ENCODE measurements at places on chromosomes 4 and X.
A peak's percentile ranks its signal among the peaks of the same experiment; 100 is the strongest.

DNA sequence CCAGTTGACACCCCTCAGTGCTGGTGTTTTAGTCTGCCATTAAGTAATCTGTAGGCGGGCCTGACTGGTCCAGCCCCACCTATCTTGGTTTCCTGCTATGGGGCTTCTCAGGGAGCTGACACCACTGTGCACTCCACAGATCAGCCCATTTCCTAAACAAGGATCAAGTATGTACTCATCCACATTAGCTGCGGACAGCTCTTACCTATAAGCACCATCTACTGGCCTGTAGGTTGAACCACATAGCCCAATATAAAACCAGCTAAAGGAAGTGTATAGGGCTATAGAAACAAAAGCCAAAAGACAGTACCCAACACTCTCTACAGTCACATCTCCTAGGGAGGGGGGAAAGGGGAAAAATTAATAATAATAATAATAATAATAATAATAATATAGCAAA, 353.5 kb upstream of the CXorf51B start:
- DNase-seq = no peak

GRCh38 chr4:158929939-158930638, 161.3 kb downstream of the FNIP2 start:
- DNase-seq = no peak

DNA sequence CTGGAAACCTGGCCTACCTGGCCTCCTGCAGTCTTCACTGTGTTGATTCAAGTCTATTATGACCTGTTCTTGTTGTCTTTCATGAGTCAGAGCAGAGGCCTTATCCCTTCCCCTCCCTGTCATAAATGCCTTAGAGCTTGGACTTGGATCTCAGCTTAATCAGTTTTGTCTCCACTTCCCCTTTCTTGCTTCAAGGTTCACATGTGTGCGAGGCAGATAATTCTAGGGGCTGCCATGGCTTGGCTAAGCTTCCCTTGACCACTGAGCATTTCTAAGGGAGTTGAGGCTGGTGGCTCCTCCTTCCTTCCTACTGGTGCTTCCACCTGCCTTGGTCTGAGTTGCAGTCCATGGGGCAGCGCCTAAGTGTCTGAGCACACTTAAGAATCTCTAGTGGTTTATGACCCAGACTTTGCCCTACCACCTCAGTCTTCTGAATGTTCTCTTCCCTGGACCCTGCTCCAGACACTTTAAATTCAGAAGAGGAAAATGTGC, 1.7 kb upstream of the HEPH start:
- no peak for DNase-seq

GRCh38 chrX:1835056-1835455, 220.2 kb downstream of the ASMT start:
- no peak for DNase-seq

- DNase-seq = no peak
Observed at GRCh38 chr4:153274967-153275366, 69.5 kb upstream of the MND1 start.

DNA sequence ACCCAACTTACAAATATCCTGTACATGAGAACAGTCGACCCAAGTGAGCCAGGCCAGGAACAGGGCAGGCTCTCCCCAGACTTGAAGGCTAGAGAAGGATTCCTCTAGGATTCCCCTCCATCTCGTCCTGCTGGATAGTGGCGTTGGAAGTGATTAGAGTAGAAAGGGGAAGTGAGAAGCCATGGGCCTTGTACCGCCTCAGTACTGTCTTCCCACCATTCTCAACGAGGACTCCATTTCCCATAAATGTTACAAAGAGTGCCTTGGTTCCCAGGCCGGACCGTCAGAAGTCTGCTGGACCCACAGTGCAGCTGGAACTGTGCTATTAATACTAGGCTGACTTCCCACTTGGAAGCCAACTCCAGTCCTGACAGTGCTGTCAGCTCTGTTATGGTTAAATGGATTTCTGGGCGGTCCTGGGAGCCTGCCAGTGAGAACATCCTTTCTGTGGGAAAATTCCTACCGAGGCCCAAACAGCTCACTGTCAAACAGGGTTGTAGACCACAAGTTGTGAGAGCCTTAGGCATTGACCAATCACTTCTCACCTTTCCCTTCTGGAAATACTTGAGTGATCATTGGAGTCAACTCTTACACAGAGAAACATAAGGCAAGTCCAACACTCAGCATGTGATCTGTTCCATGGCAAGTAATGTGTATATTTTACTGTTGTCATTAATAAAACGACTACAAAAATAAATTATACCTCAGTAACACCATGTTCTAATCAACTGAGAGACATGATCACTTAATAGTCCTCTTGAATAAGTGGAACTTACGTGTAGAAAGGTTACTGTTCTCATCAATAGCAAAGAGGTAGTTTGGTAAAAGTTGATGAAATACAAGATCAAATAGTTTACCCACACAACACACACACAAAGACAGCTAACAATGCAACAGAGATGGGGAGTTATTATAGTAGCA, 58.4 kb downstream of the AMELX start:
- DNase-seq = no peak

DNA sequence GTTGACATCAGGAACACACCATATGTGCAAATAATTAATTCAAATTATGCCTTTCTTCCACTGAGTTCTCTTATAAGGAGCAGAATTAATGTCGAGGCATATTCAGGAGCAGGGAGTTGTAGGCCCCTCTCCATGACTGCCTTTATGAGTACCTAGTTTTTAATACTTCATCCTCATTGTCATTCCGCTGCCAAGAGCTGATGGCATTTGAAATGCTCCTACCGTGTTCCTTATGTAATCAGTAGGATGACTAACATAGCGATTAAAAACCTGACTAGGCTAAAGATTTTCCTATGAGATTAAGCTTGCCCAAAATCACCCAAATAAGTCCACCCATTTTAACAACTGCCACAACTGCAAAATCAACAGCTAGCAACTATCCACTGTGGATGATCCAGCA, 220.6 kb downstream of the DHX15 start:
- no peak for DNase-seq

- no peak for DNase-seq
Observed at GRCh38 chrX:43840265-43840664, 42.0 kb downstream of the MAOB start.

GRCh38 chr4:88291003-88291402, 6.6 kb upstream of the PPM1K start:
- no peak for DNase-seq

DNA sequence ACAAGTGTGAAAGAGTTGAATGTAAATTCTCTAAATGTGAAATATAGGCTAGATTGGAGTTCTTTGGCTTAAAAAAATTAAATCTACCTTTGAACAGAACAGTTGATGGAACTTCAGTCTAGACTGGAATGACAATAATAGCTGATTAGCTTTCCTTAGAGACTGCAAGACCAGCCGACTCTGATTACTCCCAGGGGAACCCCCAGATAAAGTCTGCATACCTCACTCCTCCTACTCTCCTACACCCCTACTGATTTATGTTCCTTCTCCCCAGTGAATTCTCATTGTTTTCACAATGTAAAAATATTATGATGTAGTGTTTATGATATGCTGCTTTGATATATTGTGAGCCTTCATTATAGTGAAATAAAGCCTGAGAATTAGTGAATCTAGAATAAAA, 241.3 kb downstream of the CFAP299 start:
- no peak for DNase-seq

GRCh38 chr4:95957054-95957453, 117.2 kb downstream of the PDHA2 start:
- no peak for DNase-seq

DNA sequence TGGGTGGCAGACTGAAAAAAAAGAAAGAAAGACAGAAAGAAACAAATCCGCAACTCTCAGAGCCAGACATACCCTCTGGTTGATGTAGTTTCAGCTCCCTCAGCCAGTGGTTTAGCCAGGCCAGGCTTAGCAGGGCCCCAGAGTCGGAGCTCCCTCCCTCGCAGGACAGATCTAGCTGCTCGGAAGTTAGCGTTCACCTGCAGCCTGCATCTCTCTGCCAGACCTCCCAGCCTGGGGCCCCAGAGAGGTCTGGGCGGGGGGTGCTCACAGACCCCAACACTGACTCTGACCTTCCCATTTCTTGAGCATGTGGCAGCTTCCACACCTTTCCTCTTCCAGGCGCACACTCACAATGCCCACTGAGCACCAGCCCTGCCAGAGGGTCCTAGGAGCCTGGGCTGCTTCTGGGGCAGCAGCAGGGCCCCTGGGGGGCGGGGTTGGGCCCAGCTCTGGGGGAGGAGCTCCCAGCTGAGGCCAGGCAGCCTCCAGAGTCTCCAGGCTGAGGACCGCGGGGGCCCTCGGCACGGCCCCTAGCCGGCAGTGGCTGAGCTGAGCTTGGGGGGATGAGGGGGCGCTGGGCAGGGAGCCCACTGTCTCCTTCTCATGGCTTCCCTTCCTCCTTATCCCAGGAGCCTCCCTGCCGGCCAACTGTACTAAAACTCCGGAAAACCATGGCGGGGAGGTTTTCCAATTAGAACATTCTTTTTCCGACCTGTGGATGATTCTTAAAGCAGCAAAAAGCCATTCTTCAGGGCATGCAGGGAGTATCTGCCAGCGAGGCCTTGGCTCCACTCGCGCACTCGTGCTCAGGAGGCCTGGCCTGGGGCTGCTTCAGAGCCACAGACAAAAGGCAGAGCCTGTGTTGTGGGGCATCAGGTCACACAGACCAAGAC, 4.6 kb upstream of the ZNF185 start:
- DNase-seq = no peak

- no peak for DNase-seq
Observed at GRCh38 chr4:8439914-8440491, 520 bp downstream of the ACOX3 start.

GRCh38 chr4:121375262-121375661, 5.6 kb downstream of the QRFPR start:
- no peak for DNase-seq

- DNase-seq = no peak
Observed at GRCh38 chrX:152861116-152861515, 30.3 kb downstream of the NSDHL start.

GRCh38 chrX:14886252-14886651, 13.0 kb downstream of the MOSPD2 start:
- DNase-seq = no peak

- DNase-seq = peak; percentile 10
Observed at GRCh38 chrX:101485212-101485949, at the start of gene ARMCX4. TSS of gene ARMCX4 (plus strand) at chrX:101485456. CDS start at chrX:101488590, 3,134 bp downstream.

DNA sequence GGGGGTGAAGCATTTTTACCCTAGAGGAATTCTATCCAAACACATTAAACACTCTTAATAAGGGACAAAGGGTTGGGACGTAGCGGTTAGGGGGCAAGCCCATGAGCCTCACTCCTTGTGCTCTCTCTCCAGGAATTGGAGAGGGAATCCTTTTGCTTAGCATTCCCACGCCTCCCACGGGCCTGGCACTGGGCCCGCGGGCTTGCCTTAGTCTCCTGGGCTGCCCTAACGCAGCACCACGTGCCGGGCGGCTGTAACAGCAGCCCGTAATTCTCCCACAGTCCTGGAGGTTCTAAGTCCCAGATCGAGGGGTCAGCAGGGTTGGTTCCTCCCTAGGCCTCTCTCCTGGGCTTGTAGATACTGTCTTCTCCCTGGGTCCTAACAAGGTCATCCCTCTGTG, 67.5 kb downstream of the TBL1X start:
- no peak for DNase-seq

DNA sequence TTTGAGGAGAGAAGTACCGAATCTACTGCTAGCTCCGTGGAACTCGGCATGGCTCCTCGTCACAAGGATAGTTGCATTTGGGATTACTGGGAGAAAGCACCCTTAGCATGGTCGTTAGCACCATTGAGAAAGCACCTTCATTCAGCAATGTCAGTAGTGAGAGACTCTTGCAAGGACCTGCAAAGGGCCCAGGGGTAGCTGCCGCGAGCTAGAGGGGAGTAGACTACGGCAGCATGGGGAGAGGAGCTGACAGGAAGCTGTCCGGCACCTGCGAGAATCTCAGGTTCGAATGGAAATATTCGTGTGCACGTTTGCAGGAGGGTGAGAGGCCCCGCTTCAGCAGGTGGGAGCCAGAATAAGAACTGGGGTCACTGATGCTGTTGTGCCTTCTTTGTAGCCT, 20.2 kb downstream of the TLR10 start:
- DNase-seq = no peak

GRCh38 chrX:45505214-45505613, 304.5 kb upstream of the DIPK2B start:
- DNase-seq = no peak

- DNase-seq = no peak
Observed at GRCh38 chr4:98673978-98674377, 15.6 kb upstream of the TSPAN5 start.

DNA sequence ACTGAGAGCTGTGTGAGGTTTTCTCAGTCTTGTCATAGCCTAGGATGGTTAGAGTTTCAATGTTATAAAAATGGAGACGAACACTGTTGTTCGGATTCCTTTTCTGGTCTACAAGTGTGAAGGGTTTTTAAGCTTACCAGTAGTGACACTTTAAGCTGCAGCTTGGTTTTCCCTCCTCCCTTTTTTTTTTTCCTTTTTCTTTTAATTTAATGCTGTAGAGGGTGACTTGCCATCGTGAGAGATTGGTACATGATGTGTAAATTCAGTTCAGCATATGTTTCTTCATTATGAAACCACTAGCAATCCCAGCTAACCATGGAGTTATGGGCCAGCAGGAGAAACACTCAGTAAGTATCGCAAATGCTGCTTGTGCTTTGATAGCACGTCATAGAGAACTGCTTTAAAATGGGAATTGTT, 165.0 kb downstream of the RAPGEF2 start:
- DNase-seq = no peak

GRCh38 chr4:7842384-7843279, 97.0 kb downstream of the AFAP1 start:
- no peak for DNase-seq

- no peak for DNase-seq
Observed at GRCh38 chr4:41912546-41912945, 22.7 kb upstream of the TMEM33 start.

GRCh38 chrX:39140581-39140980, 339.3 kb downstream of the MID1IP1 start:
- no peak for DNase-seq

DNA sequence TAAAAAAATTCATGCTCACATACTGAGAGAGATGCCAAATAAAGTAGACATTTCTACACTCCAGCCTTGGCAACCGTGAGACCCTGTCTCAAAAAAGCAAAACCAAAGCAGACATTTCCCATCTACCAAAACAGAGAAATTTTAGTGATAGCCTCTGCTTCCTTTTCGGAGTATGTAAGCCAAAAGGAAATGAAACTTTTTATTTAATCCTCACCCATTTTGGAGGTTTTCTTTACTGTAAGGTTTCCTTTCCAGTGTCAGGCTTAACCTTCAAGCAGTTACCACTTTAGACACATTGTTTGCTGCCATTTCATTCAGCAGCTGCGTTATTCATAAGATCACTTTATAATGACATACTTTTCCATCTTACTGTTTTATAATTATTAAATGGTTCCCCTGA, 15.9 kb downstream of the ADD1 start:
- no peak for DNase-seq

GRCh38 chr4:72817012-72817411, 248.0 kb upstream of the ADAMTS3 start:
- DNase-seq = no peak

GRCh38 chrX:132236121-132236520, 16.9 kb upstream of the RAP2C start:
- no peak for DNase-seq

GRCh38 chr4:148795156-148795864, 353.1 kb upstream of the NR3C2 start:
- DNase-seq = no peak

Measured in activated CD4-positive, alpha-beta T cell treated with anti-CD3 and anti-CD28 coated beads, Interleukin-2, amount 50 U/mL, for 24 hours (primary cell).